IPS-NIHi11 (cell line): ENCODE measurements at places on chromosomes 2 and 18.

DNA sequence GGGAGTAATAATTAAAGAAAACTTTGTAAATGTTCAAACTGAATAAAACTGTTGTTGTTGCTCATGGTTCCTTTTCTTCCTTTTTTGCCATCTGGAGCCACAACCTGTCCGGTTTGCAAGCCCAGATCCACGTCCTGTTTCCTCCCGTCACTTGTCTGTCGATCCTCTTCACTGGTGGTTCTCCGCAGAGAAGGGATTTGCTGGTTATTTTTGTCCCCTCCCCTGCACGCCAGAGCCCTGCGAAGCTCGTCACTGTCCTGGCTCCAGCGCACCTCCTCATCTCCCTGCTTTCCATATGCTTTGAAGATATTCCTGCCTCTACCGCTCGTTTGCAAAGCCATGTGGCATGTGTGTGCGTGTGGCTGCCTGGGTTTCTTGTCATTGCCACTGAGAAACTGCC is 461.4 kb downstream of the RNF144A start:
- DNase-seq, result no peak

DNA sequence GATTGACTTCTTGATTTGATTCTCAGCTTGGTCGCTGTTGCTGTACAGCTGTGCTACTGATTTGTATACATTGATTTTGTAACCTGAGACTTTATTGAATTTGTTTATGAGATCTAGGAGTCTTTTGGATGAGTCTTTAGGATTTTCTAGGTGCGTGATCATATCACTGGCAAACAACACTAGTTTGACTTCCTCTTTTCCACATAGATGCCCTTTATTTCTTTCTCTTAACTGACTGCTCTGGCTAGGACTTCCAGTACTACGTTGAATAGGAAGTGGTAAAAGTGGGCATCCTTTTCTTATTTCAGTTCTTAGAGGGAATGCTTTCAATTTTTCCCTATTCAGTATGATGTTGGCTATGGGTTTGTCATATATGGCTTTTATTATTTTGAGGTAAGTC is 101.3 kb downstream of the OSBPL1A start:
- no peak for DNase-seq

DNA sequence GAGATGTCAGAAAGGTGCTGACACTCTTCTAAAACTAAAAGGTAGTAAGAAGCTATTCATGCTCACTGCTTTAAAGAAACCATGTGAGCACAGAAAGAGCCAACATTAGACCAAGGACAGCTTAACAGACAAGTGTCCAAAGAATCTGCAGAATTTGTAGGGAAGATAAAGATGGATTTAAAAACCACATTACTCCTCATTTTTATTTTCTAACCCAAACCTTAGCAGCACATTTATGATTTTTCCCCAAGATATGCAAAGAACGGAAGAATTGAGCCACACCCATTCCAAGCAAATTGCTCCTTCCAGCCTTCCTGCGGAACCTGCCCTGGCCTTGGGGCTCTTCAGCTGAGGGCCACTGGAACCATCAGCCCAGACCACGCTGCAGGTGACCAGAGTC is 26.9 kb downstream of the MBP start:
- no peak for DNase-seq

DNA sequence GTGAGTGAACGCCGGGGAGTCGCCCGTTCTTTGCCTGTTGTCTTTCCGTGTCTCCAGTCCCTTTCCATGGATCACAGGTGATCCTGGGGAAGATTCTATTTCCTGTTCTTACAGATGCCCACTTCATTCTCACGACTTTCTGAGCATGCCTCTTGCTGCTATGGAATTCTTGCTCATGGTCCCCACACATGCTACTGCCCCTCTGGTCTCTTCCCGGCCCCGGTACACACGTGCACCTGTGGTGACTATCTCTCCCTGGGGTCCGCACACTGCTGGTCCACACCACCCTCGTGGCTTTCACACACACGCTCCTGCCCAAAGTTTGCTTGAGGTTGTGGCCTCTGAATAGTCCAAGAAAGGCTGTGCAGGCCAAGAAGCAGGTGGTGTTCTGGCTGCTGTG is 67.9 kb upstream of the ALKAL2 start:
- DNase-seq, result no peak
